ENCODE measurements at places on chromosomes 4 and X.
A peak's percentile ranks its signal among the peaks of the same experiment; 100 is the strongest.

GRCh38 chr4:130125467-130125866 is 1029.5 kb downstream of the C4orf33 start:
- DNase-seq, result no peak

DNA sequence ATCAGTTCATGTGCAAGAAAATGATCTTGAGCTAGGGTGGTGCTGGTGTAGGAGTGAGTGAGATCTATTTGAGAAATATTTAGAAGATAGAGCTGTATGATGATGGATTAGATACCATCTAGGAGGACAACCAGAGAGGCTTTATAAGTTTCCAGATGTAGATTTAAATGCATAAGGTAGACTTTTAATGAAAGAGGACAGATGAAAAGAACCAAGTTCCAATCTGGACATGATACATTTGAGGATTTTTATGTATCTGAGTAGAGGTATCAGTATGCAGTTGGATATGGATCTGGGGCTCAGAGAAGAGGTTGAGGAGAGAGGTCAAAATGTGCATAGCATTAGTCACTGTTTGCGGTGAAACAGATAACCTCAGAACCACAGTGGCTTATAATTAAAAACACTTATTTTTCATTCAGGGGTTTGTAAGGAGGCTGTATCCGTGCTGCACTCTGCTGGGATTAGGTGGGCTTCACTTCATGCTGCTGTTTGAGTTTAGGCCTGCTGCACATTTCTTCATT is 348.7 kb downstream of the BMPR1B start:
- DNase-seq, result peak; percentile 82

DNA sequence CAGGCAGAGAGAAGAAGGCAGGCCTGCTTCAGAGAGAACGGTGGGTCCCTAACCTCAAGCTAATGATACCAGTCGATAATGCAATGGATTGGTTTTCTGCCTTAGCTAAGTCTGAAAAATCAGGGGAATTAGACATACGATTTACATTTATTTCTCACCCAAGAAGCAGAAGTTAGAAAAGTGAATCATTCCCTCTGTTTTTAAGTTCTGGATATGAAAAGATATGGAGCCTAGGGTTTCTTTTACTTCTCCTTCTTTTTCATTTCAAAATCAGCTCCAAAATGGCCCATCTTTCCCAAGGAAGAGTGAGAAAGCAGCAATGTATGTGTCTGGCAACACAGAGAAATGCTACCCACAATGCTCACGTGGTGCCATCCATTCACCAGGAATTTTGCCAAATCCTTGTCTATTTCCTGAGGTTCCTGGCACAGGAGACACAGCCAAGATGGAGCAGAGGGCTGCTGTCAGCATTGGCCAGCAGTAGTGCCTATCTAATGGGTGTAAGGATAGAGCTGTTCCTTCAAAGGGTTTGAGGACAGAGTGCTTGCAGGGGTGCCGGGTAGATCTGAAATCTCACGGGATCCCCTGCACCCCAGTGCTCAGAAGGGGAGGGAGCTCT is 231.5 kb downstream of the MAML3 start:
- peak; percentile 49 for DNase-seq

DNA sequence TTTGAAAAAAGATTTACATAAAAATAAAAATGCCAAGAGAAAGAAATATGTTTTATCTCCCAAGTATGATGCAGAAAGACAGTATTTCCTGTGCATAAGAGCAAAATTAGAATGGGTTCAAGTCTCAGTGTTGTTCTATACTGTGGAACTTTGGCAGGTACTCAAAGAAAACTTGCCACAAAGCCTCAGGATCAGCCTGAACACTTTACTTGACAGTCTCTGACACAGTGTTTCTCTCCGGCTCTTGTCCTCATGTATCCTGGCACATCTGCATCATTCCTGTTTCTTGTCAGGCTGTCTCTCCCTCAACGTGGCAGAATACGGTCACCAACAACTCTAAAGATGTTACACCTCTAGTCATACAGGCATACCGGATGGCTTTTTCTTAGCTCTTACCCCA is 273.7 kb downstream of the ARHGAP24 start:
- DNase-seq, result peak; percentile 54

- DNase-seq, result no peak
These were observed 580.8 kb upstream of the MAGEB2 start for GRCh38 chrX:29634516-29634915.

DNA sequence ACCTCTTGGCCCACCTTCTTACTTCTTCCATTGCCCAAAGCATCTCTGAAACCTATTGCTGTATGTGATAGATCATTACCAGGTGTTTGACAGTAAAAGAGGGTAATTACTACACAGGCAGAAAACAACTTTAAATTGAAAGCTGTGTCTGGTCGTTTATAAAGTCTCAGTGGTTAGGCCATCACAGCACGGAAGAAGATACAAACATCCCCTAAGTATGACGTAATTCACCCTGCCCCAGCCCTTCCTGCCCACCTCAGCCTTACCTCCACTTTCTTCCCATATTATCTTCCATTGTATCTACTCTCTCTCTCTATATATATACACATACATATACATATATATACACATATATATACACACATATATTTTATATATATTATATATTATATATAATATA is 805.8 kb upstream of the PABPC4L start:
- DNase-seq, result no peak

DNA sequence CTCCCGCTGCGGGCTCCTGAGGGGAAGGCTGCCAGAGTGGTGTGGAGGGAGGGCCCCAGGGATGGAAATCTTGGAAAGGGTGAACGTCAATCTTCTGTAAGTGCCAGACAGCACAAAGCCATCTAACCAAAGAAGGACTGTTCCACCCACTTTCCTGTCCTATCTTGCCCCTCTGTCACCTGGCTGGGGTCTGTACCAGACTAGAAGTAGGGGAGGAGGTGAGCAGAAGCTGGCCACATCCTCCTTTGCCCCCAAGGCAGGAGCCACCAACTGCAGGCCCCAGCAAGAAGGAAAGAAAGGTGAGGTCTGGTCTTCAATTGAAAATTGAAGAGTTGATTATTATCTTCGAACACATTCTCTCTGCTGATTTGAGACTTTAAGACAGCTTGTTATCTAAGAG is 214.4 kb upstream of the LEF1 start:
- no peak for DNase-seq

DNA sequence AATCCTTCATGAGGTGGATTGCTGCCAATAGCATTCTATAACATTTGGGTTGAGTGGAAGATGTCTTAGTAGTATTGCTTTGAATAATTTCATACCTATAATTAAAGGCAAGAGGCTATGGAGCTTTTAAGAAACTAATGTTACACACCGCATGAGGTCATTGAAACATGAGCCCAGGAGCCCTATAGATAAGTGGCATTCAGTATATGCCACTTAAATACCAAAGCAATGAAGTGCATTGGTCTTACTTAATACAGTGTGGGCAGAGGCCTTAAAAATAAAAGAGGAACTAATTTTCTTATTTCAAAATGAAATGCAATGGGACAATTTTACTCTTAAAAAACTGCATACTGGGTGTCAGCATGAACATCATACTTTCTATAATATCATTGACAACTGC is 47.5 kb downstream of the SPATA18 start:
- no peak for DNase-seq

- no peak for DNase-seq
These were observed 30.6 kb upstream of the KIAA1210 start for GRCh38 chrX:119158226-119158625.

GRCh38 chr4:17618926-17619325 is 4.5 kb downstream of the MED28 start:
- no peak for DNase-seq

- no peak for DNase-seq
These were observed 15.9 kb downstream of the CCDC149 start for GRCh38 chr4:24896977-24897376.

DNA sequence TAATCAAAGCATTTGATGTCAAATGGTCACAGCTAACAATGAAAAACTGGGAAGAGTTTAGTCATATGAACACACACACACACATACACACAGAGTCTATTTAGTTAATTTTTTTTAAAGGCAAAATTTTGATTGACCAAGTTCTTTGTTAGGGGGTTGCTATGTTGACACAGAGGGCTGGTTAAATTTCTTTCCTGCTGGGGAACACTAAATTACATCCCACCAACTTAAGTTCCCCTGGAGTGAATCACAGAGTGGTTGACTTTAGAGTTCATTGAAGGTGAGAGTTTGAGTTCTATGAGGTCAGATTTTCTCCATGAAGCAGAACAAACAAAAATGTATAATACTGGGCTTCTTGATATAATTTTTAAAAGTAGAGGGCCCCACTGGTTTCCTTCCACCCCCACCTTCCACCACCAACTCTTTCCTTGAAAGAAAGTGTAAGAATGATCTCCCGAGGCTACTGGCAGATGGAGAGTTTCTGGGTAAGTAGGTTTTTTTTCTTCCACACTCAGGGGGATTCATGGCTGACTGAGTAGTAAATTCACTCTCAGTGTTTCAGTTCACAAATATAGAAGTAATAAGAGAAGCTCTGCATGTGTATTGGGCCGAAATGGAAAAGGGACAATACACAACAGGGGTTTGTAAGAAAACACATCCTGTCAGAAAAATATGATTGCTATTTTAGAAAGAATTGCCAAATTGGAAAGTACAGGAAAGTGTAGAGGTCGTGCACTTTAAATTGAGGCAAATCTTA is 917.0 kb upstream of the LCORL start:
- no peak for DNase-seq

GRCh38 chr4:7862561-7863192 is 77.0 kb downstream of the AFAP1 start:
- no peak for DNase-seq

- no peak for DNase-seq
These were observed 14.5 kb downstream of the L1CAM start for GRCh38 chrX:153871451-153871850.

DNA sequence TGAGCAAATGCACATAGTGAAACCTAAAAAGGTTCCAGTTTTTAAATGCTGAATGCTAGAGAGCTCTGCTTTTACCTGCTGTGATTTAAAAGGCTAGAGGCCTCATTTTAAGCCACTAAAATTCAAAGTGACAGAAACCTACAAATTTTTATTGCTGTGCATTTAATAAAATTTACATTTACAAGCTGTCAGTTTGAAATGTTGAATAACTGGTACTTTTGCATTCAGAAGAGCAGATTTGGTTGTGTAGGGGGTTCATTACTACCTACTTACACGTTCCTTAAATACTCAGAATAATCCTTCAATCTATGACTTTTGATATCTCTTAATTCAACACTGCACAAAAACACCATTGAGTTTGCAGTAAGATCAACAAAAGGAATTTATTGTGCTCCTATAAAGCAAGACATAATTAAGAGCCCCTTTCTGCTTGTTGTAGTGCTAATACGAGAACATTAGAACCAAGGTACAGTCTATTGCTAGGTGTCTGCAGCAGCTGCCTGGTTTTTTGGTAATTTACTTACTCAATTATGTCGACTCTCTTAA is 27.9 kb downstream of the NKX3-2 start:
- DNase-seq, result no peak

DNA sequence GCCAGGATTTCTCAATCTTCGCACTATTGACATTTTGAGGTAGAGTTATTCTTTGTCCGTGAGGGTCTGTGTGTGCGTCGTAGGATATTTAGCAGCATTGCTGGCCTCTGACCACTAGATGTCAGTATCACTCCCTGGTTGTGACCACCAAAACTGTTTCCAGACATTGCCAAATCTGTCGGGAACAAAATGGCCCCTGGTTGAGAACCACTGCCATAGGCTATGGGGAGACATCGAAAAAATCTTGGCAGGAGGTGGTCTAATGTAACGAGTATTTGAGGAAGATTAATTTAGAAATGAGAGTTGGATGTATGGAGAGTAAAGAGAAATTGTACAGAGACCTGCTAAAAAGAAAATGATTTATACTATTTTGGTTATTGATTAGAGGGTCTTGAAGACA is 108.4 kb downstream of the DOCK11 start:
- DNase-seq, result peak; percentile 56

DNA sequence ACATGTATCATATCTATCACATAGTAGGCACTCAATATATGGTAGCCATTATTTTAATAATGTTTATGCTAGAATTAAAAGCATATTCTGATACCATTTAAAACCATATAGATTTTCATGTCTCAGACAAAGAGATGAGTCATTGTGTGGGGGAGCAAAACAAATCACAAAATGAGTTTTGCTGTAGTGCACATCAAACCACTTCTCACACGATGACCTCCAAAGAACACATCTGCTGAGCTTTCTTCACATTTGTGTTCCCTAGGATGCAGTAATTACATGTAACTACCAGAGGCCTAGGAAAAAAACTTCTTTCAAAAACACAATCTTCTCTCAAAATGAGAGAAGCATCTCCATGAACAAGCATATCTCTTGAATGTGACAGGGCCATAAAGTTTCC is 56.1 kb upstream of the BRS3 start:
- no peak for DNase-seq

- DNase-seq, result no peak
These were observed 61.0 kb upstream of the FTHL17 start for GRCh38 chrX:31132821-31133241.

- peak; percentile 35 for DNase-seq
These were observed 70.3 kb downstream of the DDX60 start for GRCh38 chr4:168248176-168248710.

DNA sequence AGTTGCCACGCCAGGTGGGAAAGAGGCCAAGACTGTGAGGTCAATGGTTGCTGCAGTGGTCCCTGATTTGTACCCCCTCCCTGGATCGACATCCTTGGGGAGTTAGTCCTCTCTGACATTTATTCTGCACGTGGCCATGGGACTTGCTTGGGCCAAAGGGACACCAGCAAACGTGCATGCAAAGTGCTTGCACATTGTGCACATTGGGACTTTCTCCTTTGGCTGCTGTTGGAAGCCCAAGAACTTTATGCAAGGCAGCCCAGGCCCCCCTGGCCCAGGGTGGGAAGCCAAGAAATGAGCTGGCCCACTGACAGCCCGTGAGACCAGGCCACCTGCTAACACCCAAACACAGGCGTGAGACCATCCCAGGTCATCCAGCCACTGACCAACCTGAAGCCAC is 38.1 kb downstream of the SLC2A9 start:
- DNase-seq, result no peak

DNA sequence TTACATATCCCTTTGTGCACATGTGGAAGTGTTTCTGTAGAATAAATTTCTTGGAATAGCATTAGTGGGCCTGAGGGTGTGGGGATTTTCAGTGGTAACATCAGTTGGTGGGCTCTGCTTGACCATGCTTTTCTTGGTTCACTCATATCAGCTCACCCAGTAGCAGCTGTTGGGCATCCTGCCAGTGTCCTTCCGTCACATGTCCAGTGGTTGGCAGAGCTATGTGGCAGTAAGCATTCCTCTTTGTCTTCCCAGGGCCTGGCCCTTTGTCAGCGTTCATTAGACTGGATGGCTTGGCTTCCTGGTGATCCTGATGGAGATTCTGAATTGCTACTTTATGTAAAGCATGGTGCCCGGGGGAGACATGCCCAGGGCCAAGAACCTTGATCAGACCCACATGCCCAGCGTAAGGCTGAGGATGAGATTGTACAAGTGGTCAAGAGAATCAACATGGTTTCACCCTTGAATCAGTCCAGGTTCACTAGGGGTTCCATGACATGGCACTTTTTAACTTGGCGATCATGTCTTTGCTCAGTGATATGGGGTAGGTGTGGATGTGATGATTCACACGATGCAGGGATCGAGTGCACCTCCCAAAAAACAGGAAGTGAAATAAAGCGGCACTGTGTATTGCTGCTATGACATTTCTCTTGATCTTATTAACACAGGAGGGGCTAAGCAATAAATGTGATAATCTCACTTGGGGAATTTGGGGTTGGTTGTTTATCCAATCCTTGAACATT is 72.1 kb upstream of the IGFBP7 start:
- DNase-seq, result no peak

- DNase-seq, result no peak
These were observed 116.2 kb upstream of the GPC3 start for GRCh38 chrX:134101636-134102035.

GRCh38 chrX:23820235-23820782 is 37.3 kb downstream of the SAT1 start:
- DNase-seq, result no peak

- no peak for DNase-seq
These were observed 402 bp upstream of the UPRT start for GRCh38 chrX:75273483-75273882.
